ENCODE measurements at places on chromosomes 4 and X.
A peak's percentile ranks its signal among the peaks of the same experiment; 100 is the strongest.

DNA sequence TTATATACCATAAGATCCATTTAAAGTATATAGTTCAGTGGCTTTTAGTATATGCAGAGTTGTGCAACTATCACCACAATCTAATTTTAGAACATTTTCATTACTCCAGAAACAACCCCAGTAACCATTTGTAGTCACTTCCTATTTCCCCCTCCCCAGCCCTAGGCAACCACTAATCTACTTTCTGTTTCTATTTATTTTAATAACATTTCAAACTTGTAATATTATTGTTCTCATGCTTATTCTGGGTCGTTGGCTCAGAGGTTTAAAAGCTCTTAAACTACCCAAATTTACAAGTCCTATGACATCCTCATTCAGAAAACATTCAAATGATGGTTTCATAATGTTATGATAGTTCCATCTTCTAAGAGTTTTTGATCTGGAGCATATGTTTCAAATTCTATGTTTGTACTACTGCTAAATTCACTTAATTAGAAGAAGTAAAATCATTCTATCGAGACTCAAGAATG lies 18.4 kb downstream of the XIAP start:
- peak; percentile 48 for DNase-seq

- peak; percentile 99 for DNase-seq
Measured at GRCh38 chr4:26319467-26319948, 1.3 kb upstream of the RBPJ start.

- no peak for DNase-seq
Measured at GRCh38 chr4:54032558-54033135, 31.8 kb downstream of the CHIC2 start.

DNA sequence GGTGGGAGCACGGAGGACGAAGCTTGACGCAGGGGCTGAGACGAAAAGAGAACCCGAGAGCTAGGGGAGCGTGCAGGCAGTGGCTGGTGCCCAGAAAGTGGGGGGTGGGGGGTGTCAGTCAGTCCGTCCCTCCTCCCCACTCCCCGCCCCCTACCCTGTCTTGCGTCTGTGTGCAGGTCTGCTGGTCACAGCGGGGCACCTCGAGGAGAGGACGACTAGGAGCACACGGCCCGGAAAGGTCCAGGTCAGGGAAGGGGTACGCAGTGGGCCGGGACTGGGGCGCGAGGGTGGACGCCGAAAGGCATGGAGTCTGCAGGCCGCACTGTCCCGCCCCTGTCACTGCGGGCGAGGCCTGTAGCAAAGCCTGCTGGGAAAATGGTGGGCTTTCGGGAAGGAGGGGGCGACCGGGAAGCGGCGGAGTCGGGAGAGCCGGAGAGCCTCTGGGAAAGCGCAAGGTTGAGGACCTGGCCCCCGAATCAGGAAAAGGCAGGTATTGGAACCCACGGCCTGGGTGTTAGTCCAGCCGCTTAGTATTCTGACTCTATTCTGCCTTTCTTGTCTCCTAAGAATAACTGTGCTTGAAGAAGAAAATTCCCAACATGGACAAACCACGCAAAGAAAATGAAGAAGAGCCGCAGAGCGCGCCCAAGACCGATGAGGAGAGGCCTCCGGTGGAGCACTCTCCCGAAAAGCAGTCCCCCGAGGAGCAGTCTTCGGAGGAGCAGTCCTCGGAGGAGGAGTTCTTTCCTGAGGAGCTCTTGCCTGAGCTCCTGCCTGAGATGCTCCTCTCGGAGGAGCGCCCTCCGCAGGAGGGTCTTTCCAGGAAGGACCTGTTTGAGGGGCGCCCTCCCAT lies 769 bp downstream of the TCEAL1 start:
- peak; percentile 18 for DNase-seq

- DNase-seq: no peak
Measured at GRCh38 chr4:171256223-171256622, 557.0 kb upstream of the GALNTL6 start.

DNA sequence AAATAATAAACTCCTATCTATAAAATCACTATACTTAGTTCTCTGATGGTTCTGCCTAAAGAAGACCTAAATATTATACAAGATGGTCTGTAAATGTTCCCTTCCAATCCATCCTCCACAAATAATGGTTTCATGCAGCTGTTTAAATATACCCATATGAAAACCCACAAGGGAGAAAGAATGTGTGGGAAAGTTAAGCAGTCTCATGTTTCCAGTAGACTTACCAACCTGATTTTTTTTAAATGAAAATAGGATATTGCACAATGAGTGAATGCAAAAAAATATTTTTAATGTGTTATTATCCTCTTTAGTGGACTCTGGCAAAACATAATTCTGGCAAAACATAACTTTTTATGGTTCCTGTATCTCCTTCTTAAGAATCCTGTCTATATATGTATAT lies 23.3 kb downstream of the CAMK2D start:
- no peak for DNase-seq

- no peak for DNase-seq
Measured at GRCh38 chrX:71540801-71541200, 7.9 kb downstream of the OGT start.

DNA sequence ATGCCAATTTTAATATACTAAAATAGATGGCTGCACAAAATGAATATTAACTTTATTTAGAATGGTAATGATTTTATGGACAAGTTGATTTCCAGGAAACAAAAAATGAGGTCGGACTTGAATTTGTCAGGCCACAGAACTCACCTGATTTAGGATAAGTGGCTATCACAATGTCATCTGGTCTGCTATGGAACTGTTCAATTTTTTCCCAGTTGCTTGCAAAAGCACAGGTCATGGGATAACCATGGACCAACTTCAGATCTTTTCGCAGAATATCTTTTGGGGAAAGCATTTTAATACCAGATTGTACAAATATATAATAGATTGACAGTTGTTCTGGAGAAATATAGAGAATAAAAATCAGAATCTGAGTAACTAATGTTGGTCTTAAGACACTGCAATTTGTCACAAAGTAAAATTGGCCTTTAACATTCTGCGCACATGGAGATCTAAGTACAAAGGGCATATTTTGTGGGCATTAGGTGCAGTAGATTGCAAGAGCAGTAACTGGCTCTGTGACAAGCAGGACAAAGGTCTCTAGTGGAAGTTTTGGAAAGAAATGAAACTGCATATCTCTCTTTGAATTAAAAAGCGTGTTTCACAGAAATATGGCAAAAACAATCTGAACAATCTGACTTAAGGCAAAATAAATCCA lies 5.4 kb downstream of the SULT1B1 start:
- no peak for DNase-seq

DNA sequence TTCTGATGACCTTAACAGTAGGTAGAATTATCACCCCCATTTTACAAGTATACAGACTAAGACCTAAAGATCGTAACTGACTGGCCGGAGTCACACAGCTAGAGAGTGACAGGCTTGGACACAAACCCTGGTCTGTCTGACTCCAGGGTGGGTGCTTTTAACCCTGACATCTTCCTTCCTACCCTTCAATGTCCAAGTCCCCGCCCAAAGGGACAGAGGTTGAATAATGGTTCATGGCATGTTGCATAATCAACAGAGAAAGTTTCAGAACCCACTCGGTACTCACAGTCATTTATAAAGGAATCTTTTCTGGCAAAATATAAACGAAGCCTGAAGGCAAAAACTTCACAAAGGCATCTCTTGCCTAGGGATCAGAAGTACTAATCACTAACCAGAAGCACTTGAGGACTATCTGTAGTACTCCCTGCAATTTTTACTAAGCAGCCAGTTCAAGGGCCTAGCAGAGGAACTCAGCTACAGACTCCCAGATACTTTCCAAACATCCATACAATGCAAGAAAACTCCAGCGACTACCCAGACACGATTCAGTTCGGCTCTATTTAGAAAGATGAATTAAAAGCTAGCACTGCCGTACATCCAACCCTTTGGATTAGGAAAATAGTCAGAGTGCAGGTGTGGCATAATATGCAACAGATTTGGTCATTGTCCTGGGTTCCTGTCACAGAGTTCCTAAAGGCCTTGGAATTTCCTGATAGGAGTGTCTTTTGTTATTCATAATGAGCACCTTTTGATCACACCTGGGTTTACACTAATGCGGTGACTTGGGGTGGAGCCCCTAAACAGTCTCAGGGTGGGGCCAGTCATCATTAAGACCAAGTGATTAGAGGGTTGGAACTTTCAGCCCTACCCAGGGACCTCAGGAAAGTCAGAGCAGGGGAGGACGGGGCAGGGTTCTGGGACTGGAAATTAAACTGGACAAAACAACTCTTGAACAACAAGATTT lies 44.0 kb downstream of the RELL1 start:
- no peak for DNase-seq

- DNase-seq: peak; percentile 33
Measured at GRCh38 chrX:8738588-8739189, 6.8 kb upstream of the ANOS1 start.

GRCh38 chr4:154625971-154626370 lies 13.5 kb upstream of the FGG start:
- DNase-seq: no peak

GRCh38 chr4:152273343-152273742 lies 262.5 kb downstream of the FBXW7 start:
- DNase-seq: no peak

- DNase-seq: no peak
Measured at GRCh38 chr4:98838977-98839618, 89.8 kb downstream of the EIF4E start.

- DNase-seq: peak; percentile 61
Measured at GRCh38 chr4:80540785-80541469, 205.4 kb downstream of the CFAP299 start.

GRCh38 chrX:107826238-107827029 lies 768 bp downstream of the MID2 start:
- peak; percentile 36 for DNase-seq

- DNase-seq: peak; percentile 76
Measured at GRCh38 chrX:70336767-70337166, 46.9 kb downstream of the KIF4A start.

DNA sequence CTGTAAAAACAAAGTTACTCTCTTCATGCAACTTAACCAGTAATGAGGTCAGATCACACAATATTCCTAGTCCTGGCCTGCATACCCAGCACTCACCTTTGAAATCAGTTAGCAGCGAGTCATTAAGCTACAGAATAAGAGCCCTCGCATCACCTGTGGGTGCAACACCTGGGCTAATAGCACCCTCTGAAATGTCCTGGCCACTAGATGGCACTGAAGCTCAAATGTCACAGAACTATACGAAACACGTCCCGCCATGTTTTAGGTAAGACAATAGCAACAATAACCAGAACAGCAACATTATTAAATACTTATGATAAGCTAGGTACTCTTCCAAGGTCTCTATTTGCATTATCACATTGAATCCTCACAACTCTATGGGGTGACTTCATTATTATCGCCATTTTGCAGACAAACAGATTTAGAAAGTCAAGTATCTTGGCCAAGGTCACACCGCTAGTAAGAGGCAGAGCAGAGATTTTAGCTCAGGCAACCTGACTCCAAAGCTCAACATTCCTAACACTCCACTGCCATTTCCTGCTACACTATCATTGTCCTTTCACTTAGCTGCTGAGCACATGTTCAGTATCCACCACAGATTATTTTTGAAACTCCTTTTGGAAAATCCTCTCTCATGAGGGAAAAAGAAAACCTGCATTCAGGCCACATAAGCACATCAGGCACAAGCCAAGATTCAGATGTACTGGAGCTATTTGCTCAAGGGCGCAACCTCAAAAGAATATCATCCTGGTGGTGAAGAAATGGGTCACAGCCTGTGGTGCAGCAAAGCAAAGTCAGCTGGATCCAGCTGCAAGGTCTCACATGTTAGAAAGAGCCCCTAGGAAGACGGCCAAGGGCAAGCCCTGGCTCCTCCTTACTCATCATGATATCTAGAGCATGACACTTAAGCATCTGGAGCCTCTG lies 59.5 kb upstream of the KDR start:
- DNase-seq: peak; percentile 26

DNA sequence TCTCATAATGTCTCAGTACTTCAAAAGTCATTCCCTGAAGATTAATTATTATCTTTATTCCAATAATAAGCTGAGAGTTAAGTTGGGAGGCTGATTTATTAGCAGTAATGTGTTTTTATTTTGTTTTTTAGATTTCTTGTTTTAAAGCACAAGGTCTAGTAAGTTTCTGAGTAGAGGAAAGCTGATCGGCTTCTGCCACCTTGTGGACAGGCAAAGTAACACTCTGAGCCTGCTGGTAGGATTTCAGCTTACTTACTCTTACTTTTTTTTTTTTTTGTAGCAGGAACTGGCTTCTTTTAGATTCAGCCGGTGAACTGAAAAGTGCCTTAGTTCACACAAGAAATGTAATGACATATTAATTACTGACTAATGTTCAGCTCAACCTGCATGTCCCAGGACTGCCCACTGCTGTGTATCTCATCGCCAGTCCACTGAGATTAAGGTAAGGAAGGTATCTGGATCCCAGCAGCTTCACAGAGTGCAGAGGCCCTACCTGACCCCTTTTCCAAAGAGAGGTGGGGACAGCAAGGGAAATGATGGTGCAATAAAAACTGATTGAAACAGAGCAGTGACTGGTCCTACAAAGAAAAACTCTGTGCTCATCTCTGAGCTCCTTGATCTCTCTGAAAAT lies 126.5 kb downstream of the ADGRA3 start:
- peak; percentile 54 for DNase-seq

GRCh38 chr4:3666263-3666662 lies 99.9 kb upstream of the ADRA2C start:
- no peak for DNase-seq

GRCh38 chr4:176558661-176559060 lies 234.1 kb downstream of the VEGFC start:
- DNase-seq: no peak

DNA sequence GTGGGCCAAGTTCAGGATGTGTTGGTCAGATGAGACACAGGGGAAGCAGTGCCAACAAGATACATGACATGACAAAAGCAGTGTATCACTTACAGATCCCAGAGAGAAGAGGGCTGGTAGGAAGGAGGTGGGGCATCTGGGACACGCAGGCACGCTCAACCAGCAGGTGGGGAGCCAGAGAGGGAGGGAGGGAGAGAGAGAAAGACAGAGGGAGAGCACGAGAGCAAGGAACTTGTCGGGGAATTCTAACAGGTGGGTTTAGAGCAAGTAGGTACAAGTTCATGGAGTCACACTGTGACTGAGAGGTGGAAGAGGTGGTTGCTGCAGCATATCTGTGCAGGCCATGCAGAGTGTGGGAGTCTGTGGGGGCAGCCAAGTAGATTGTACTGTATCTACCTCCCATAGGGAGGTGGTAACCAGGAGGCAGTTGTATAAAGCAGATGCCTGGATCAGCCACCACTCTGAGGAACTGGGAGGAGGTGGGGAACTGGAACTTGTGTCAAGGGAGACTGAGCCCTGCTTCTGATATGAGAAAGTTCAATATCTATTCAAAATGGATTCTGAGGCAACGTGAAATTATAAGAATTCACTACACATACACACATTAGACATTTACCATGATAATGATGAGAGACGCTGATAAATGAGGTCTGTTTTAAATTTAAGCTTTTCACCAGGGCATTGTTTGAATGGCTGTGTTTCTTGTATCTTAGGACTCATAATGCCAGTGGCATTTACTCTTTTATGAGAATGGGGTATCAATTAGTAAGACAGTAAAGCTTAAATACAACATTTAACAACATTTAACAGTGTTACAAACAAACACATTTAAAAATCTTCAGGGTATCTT lies 43.7 kb downstream of the BBS12 start:
- DNase-seq: no peak

- no peak for DNase-seq
Measured at GRCh38 chr4:14701896-14702295, 300.4 kb upstream of the CPEB2 start.

Data from activated CD4-positive, alpha-beta T cell treated with anti-CD3 and anti-CD28 coated beads, Interleukin-10, Interleukin-2, amounts not matched to agents 100 ng/mL and 50 ng/mL, durations not matched to agents 16 hours and 8 hours (primary cell).